ENCODE measurements at places on chromosomes 3 and 15.

DNA sequence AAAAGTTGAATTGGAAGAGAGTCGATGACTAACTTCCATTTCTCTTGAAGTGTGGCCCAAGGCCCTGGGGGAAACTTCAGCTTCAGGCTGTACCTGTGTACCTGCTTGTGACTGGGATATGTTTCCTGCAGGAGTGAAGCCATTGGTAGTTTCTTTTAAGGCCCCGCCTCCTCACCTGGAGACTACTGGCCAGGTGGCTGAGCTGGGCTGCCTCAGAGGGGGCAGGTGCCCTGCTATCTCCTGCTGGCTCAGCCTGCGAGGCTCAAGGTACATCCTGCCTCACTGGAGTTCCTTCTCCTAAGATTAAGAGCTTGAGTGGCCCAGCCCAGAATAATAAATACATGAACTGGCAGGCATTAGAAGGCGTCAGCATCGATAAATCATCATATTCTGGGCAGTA lies 121.6 kb upstream of the ROPN1 start:
- DNase-seq, result no peak

DNA sequence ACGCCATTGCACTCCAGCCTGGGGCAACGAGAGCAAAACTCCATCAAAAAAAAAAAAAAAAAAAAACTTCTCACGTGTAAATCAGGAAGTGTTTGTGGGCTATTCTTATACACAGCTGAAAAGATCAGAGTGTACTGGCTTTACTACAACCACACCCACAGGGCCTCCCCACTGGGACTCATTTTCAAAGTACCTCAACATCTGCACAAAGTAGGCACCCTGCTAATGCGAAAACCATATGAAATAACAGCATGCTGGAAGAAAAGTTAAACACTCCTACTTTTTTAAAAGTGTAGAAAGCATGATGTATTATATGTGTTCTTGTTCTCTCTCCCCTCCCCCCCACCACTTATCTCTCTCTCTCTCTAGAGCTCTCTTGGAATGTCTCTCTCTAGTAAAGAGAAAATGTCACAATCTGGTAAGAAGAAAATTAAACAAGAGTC lies 11.1 kb downstream of the UACA start:
- no peak for DNase-seq

DNA sequence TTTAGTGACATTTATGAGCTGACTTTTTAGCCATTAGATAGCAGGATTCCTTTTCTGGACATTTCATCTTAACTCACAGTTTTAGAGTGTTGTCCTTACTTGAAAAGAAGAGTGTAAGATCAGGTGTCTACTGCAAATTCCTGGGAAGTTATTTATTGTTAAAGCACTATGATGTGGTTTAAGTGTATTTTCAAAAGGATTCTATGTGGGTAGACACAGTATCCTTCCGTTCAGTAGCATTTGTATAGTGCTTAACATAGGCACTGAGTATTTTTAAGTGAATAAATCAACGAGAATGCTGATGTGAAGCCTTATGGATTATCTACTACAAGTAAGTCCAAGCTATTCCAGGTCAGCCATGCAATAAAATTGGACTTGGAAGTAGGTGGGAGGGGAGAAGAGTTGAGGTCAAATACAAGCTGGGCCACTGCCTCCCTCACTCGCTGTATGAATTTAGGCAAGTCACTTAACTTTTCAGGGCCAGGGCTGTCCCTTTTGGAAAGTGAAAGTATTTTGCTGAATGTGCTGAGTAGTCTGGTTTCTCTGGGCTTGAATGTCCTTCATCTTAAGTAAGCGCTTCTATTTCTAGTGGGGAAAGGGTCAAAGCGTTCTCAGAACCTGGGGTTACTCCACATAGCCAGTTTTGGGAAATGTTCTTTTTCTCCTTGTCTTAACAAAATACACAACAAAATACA lies 48.6 kb downstream of the GAP43 start:
- DNase-seq, result no peak

- DNase-seq, result peak; percentile 53
These were observed at the start of gene LTK for GRCh38 chr15:41513506-41514227. Gene LTK (minus strand): TSS chr15:41513827. CDS start chr15:41513709, 118 bp downstream.

GRCh38 chr3:78285032-78285728 lies 1245.3 kb downstream of the ROBO2 start:
- DNase-seq, result no peak

DNA sequence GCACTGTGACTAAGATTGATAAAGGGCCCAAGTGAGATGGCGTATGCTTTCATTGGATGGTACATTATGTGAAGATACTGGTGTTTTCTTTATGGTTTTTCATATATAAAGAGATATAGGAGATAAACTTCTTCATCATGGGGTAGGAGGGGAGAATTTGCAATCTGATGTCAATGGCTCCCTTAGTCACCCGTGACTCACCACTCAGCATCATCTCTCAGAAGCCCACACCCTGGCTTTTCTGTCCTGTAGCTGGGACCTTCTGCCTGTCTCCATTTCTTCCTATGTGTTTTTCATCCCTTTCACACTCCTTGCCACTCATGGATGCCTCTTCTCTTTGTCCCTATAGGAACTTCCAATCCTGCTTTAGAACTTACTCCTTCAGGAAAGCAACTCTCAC lies 114.3 kb upstream of the SEMA6D start:
- no peak for DNase-seq

DNA sequence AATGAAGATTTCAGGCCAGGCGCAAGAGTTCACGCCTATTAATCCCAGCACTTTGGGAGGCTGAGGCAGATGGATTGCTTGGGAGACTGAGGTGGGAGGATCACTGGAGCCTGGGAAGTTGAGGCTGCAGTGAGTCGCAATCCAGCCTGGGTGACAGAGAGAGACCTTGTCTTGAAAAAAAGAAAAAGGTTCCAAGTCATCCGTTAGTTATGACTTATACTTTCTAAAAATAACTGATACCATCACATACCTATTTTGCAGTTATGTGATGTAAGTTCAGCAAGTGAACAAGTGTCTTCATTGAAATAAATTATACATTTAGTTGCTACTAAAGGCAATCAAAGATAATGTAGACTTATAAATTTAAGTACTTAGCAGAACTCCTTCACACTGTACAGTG lies 22.1 kb downstream of the CLPX start:
- no peak for DNase-seq

GRCh38 chr3:128343287-128344051 lies 123.2 kb downstream of the DNAJB8 start:
- DNase-seq, result no peak

GRCh38 chr15:70562906-70563305 lies 200.5 kb downstream of the UACA start:
- no peak for DNase-seq

- no peak for DNase-seq
These were observed 21.4 kb downstream of the GRAMD2A start for GRCh38 chr15:72176159-72176558.

DNA sequence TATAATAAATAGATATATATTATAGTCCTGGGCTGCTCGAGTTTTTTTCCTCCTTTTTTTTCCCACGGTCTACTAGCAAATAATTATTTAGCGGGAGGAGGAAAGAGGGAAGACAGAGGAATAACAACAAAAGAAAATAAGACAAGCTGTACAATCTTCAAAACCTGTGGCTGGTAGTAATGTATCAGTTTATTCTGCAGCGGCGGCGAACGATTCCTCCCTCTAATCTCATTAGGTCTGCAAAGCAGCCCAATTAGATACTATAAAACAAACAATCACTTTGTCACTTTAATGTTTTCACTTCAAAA lies 390 bp upstream of the TLE3 start:
- no peak for DNase-seq

DNA sequence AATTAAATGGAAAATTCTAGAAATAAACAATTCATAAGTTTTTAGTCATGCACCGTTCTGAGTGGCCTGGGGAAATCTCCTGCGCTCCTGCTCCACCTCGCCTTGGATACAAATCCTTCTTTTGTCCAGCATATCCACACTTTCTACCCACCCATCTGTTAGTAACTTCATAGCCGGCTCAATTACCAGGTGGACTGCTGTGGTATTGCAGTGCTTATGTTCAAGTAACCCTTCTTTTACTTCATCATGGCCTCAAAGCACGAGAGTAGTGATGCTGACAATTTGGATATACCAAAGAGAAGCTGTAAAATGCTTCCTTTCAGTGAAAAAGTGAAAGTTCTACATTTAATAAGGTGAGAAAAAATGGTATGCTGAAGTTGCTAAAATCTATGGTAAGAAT lies 142.3 kb upstream of the CHL1 start:
- DNase-seq, result no peak

GRCh38 chr3:55607175-55607574 lies 120.1 kb upstream of the WNT5A start:
- no peak for DNase-seq

DNA sequence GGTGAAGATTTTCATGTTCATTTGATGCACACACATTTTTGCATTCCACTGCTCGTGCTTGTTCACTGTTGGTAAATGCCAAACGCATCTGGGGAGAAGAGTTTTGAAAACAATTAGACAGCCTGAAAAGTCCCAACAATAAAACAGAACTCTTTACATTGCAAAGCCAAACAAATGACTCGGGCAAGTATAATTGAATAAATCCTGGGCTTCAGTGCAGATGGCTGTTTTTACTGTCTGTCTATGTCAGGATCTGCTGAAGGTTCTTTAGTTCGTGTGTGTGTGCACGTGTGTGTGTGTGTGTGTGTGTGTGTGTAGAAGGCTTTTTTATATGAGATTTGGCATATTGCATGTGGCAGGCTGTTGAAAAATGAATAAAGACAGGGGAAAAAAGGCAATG lies 277.5 kb upstream of the CDIN1 start:
- DNase-seq, result no peak

DNA sequence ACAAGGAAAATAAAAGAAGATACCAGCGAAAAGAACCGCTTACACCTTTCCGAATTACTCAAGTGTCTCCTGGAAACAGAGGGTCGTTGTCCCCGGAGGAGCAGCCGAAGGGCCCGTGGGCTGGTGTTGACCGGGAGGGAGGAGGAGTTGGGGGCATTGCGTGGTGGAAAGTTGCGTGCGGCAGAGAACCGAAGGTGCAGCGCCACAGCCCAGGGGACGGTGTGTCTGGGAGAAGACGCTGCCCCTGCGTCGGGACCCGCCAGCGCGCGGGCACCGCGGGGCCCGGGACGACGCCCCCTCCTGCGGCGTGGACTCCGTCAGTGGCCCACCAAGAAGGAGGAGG lies 325 bp downstream of the ALCAM start:
- peak; percentile 26 for DNase-seq

DNA sequence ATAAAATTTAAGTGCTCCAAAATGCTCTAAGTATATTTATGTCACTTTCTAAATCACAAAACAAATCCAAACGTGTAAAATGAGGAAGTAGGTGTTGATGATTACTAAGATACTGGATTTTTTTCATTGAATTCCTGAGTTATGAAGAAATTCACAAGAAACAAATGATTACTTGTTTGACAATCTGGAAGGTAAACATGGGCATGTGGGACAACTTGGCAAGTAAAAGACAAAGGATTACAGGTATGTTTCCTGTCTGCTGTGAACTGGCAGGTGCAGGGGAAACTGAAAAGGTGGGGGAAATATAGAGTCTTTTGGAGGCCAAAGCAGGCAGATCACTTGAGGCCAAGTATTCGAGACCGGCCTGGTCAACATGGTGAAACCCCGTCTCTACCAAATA lies 252.7 kb upstream of the AZI2 start:
- DNase-seq, result no peak

DNA sequence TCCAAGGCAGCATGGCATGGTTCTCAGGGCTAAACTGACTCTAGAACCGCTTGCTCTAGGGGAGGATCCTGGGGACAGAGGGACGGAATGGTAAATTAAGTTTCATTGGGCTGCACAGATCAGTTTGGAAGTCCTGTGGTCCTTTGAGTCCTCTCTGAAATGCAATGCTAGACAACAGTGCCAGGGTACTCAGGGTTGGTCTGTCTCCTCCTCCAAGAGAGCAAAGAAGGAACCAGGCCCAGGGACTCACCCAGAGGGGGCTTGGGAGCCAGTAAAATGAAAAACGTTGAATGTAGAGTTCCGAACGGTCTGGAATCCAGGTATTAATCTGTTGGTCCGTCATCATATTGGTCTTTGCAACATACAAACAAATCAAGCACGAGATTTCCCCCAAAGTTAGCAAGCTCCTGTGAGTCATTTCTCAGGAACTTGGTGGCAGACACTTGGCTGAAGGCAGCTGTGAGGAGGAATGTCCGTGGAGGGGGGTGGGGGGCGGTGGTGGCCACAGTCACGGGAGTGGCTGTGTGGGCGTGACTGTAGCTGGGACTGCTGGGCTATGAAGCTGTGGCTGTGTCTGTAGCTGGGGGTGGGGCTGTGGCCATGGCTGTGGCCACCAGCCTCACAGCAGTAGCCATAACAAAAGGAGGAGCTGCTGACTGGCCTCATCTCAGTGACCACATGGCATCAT lies 361.0 kb downstream of the SHQ1 start:
- DNase-seq, result peak; percentile 24

GRCh38 chr15:92324101-92324963 lies 69.3 kb upstream of the ST8SIA2 start:
- no peak for DNase-seq

GRCh38 chr3:141379250-141379966 lies 11.1 kb downstream of the ZBTB38 start:
- peak; percentile 56 for DNase-seq

- DNase-seq, result no peak
These were observed 80.2 kb upstream of the ACP3 start for GRCh38 chr3:132236701-132237651.

DNA sequence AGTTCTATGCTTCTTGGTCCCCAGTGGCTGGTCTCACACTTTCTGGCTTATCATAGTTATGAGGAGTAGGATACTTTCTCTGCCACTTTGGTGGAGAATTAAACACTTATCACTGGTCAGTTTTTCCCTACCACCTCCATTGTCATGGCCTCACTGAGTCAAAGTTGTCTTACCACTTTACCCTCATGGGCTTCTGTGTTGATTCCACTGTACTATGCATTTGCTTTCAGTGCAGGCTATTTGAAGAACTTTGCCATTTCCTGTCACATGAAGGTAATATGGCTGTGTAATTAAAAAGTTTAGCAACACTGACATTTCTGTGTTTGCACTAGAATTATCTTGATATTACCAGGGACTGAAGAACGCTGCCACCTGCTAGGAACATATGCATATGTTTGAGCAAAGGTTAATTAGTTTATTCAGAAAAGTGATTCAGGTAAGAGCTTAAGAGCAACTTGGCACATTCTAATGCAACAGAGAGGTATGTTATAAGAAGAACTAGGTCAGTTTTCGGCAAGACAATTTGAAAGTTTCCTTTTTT lies 377.3 kb downstream of the PDCD6IP start:
- no peak for DNase-seq

DNA sequence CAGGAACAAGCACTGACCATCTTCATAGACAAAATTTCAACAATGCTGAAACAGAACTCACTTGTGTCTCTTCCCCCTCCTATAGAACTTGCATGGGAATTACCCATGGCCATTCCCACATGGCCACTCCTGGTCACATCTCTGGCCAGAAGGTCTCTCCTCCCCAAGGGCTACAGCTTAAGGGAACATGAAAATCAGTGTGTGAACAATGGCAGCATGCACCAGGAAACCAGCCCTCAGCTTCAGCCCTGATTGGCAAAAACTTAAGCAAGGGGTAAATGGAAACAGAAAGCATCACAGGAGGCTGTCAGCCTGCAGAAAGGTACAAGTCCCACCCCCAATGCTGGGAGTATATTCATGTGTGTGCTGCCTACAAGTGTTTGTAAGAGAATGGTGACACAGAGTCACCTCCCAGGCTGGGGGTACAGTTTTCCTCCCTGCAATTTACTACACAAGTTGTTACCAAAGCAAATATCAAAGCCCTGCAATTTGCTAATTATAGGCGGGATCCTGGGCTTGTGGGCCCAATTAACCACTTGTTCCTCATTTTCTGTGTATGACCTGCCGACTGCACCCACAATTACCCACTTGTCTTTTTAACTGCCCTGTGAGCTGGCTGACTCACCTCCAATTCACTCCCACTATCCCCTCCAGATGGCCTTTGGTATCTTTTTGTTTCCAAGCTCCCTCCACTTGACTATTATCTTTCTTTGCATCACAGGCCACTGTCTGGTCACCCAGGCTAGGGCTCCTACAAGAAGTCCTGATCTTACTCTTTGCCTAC lies 84.4 kb upstream of the HES1 start:
- DNase-seq, result no peak

Measured in GM20000 (cell line).